Right renal pelvis (tissue), 4 donors: ENCODE measurements at places on chromosomes 2 and 18. TPM values are rescaled to one million over a fixed set of nuclear protein-coding genes. Genes with fewer than 3 reads are reported as not detected.

The POTEJ gene
- polyA plus RNA-seq: 0.10 TPM

The CD207 gene
- polyA plus RNA-seq: not detected

The PLEK gene
- 3.9 TPM for polyA plus RNA-seq

The HJURP gene
- polyA plus RNA-seq: 24.3 TPM

The SLC5A7 gene
- 1.1 TPM for polyA plus RNA-seq

- no peak for DNase-seq
These were observed at the start of gene HSBP1L1 for GRCh38 chr18:79964330-79965118. TSS of gene HSBP1L1 (plus strand) at chr18:79964643. CDS start at chr18:79964736, 93 bp downstream.

DNA sequence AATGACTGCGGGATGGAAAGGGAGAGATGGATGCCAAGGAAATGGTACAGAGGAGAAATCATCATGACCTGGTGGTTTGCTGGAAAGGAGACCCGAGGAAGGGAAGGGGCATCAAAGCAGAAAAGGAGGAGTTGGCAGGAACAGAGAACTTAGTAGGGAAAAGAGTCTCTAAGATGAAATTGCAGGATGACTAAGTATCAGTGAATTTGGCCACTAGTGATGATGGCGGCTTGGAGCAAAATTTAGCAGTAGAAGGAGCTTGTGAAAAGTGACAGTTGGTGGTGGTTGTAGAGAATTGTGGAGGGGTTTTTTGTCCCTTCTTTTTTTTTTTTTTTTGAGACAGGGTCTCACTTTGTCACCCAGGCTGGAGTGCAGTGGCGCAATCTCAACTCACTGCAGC is 10.1 kb downstream of the METAP1D start:
- no peak for DNase-seq

GRCh38 chr2:19287324-19287723 is 71.1 kb downstream of the OSR1 start:
- DNase-seq: no peak

DNA sequence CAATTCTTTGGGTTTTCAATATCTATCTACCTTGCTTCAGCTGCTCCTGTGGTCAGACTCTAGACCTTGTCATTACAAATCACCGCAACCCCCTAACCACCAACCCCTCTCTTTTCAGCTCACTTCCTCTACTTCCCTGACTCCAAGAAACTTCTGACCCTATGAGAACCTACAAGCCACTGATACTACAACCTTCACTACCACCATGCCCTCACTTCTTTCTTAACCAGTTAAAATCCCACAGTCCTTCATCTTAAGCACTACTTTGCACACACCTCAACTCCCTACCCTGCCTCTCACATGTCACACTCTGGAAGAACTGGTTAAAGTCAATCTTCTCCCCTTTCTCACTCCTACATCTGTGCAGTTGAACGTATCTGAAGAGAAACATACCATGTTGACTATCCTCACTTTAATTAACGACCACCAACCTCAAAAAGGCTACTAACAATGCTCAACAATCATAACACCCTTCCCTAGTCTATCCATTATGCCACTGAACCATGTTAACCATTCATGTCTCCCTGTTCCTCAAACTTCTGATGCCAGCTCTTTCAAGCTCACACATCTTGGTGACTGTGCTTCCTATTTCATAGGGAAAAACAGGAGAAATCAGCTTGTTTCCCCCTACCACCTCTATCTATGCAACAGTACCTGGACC is 12.6 kb downstream of the EIF2AK3 start:
- no peak for DNase-seq

DNA sequence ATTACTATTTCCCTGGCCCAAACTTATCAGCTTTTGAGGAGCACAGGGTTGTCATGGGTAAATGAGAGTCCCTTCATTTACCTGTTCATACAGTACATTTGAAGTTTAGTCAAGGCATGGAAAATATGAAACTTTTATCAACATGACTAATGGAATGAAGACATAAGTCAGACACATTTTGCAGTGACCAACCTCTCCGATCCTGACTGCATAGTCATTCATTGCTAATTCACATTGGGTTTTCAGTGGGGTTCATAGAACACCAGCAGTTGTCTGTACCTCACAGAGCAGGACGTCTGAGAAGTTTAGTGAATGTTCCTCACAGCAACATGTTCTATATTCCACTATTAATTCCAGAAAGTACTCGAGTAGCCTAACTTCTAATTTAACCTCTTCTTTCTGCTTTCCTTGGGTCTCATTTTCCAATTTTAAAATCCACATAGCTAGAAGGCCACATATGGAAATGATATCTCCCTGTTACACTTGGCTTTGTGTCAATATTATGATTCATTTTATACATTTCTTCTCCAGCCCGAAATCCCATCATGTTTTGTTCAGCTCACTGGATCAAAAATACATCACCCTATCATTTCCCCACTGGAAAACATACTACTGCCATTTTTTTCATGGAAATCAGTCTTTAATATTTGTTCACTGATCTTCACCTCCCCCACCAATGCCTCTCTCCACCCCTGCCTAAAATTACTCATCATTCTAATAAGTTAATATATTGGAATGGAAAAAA is 65.9 kb downstream of the CDH20 start:
- no peak for DNase-seq

- no peak for DNase-seq
These were observed 1.6 kb upstream of the SLC5A7 start for GRCh38 chr2:107984707-107985106.

DNA sequence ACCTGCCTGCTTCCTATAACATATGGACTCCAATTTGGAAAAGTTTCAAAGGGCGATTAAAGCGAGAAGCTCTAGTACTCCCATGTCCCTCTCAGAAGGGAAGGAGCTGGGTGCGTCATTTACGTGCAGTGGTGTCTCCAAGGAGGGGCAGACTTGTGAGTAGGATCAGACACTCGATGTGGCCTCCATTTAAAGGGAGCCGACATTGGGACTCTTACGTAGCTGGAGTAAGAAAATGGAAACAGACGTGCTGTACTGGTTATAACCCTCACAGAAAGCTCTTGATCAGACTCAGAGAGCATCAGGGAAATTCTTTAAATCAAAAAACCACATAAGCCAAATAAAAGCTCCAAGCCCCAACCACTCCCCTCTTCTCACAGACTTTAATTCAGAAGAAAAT is 198.5 kb downstream of the KLHL29 start:
- DNase-seq: no peak

GRCh38 chr2:2732331-2733119 is 401.4 kb upstream of the MYT1L start:
- DNase-seq: no peak

- no peak for DNase-seq
These were observed 69.7 kb upstream of the KCNE4 start for GRCh38 chr2:222982010-222982908.

GRCh38 chr18:58117786-58118403 is 73.9 kb downstream of the NEDD4L start:
- no peak for DNase-seq

DNA sequence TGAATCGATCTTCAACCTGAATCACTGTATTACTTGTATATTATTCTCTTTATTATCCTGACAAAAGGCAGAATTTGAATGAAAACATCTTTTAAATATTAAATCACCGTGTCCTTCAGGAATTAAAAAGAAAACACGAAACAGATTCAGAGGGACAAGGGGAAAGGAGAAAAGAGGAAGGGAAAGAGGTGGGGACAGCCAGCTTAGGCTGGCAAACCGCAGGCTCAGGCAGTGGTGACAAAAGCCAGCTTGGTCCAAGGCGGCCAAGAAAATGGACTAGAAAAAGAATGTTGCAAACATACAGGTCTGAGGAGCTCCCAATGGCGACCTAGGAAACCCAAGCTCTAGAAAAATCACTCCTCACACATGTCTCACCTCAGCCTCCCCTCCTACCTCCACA is 6.8 kb downstream of the B4GALT6 start:
- DNase-seq: no peak

- DNase-seq: no peak
These were observed 5.0 kb downstream of the SFTPB start for GRCh38 chr2:85662899-85663593.

- DNase-seq: no peak
These were observed 61.0 kb downstream of the RPL37A start for GRCh38 chr2:216559625-216560156.
